AG08395 (cell line): ENCODE measurements at places on chromosomes 7 and 10.

GRCh38 chr10:62651341-62651740 is 153.2 kb upstream of the ADO start:
- peak; percentile 52 for DNase-seq

DNA sequence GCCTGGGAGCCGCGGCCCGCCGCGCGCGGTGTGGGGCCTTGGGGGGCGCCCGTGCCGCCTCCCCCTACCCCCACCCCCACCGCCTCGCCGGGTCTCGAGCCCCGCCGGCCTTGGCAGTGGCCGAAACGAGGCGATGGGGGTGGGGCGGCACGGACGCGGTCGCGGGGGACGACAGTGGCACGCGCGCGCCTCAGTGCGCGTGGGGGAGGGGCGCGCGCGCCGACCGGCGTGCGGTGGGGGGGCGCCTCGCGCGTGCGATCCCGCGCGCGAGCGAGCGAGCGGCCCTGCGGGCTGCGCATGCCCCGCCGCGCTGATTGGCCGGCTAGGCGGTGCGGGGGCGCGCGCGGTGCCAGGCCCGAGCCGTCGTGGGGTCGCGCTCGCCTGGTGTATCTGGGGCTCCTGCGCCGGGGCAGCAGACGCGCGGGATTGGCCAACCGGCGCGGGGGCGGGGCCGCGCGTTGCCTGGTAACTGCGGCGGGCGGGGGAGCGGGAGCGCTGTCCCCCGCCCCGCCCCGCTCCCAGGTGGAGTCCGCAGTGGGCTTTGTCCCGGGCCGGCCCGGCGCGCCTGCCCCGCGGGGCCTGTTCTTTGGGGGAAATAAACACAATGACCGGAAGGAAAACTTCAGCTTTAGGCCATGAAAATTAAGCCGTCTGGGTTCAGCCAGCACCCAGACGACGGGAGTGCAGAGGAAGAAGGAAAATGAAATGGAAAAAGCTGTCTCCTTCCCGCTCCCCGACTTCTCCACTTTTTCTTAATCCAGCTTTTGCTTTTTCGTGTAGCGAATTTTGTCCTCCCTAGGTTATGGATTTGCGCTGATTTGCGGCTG is 873 bp downstream of the GTF2I start:
- DNase-seq = peak; percentile 97

DNA sequence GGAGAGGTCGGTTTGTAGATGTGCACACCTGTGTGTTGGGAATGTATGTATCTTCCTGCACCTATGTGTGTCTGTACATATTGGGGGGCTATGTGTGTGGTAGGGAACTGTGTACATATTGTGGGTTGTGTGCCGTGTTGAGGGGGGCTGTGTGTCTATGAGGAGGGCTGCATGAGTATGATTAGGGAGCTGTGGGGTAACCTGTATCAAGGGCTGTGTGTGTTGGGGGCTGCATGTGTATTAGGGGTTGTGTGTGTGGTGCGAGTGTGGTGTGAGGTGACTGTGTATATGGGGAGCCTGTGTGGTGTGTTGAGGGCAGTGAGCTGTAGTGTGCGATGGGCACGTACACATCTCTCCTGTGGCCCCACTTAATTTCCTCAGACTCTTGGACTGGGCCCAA is 22.2 kb upstream of the PAX2 start:
- no peak for DNase-seq

GRCh38 chr10:129969911-129970464 is 5.9 kb upstream of the EBF3 start:
- no peak for DNase-seq

DNA sequence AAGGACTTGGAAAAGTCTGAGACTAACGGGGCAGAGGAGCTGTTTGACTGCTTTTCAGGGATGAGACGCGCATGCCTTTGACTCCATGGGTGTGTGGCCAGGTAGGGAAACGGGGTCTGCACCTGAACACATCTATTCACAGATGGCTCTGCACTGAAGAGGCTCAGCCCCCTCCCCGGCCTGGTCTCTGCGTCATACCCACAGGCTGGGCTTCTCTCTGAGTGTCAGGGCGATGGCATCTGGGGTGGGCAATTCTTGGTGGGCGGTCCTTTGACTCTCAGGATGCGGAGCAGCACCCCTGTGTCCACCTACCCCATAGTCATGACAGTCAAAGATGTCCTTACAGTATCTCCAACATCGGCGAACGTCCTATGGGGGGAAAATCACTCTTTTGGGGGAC is 23.0 kb downstream of the PFKP start:
- no peak for DNase-seq

GRCh38 chr10:75624638-75625037 is 193.2 kb downstream of the LRMDA start:
- no peak for DNase-seq

DNA sequence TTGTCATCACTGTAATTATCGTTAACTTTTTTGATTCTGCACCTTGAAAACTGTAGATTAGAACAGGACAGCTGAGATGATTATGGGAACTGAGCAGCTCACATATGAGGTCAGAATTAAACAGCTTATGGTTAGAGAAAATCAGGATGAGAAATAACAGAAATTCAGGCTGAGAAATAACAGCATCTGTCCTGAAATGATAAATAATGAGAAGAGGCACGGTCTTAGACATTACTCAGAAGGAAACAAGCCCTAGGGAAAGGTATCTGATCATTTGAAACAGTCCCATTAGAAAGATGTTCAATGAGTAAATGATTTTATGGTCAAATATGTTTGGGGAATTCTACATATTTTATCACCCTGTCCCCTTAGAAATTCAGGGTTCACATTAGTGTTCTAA is 65.6 kb upstream of the PCGF5 start:
- no peak for DNase-seq

- DNase-seq = peak; percentile 5
Observed at GRCh38 chr7:92835851-92836488, 403 bp downstream of the CDK6 start.

GRCh38 chr7:30648744-30649540 is 33.3 kb downstream of the CRHR2 start:
- DNase-seq = no peak

DNA sequence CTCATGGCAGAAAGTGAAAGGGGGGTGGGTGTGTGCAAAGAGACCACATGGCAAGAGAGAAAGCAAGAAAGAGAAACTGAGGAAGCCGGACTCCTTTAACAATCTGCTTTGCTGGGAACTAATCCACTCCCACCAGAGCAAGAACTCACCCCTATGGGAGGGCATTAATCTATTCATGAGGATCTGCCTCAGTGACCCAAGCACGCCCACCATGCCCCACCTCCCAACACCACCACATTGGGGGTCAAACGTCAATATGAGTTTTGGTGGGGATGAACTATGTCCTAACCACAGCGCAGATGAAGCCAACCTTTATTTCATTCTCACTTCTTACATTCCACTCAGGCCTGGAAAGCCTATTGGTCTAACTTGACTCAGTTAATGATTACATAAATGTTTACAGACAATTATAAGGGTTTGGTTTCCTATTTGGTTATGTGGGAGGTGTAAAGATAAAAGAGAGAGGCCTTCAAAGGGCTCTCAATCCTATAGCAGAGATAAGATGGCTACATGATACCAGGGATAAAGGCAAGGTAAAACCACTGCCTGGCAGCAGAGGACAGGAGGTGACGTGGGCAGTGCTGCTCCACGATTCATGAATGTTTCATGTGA is 601.8 kb downstream of the PARD3 start:
- DNase-seq = no peak

DNA sequence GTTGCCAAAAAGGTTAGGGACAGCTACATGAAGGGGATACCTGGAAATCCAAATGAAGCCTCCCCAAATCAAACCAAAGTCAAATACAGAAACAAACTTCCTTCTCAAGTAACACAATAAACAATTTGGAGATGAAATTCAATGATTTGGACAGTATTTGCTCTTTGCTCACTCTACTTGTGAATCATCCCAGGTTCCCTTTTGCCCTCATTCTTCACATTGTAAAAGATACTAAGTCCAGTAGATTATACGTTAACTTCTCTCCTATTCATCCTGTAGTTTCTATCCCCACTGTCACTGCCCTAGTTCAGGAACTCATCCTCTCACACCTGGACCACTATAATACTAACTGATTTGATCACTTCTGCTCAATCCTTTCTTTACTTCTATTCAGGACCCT is 28.3 kb downstream of the FZD1 start:
- DNase-seq = no peak

DNA sequence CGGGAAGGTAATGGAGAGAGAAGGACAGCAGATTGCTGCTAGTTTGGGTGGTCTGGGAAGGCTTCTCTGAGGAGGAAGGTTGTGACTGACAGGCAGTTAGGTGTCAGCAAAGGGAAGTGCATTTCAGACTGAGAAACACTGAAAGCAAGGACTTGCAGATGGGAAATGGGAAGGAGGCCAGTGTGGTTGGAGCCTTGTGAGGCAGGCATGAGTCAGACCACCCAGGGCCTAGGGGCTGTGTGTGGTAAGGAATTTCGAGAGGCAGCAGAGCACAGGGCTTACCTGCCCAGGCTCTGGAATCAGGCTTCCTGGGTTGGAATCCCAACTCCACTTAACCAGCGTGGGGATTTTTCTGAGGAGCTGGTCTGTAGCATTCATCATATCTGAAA is 53.5 kb downstream of the NRF1 start:
- DNase-seq = peak; percentile 86

GRCh38 chr7:41185851-41186250 is 517.0 kb downstream of the INHBA start:
- DNase-seq = no peak

DNA sequence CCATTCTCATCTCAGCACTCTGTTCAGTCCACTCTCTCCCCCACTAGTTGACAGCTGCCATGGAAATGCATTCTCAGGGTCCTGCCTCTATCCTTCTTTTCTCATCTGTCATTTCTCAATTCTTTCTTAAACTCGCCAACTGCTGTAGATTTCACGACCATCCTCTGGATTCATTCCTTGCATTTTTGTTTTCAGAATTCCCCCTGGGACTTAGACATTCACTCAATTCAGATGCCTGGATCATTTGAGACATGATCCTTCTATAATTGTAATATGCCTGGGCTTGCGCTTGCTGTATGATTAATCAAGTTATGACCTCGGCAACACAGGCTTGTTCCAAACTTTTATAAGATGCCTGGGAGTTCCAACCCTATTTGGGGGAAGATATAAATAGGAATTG is 104.5 kb downstream of the RAB11FIP2 start:
- DNase-seq = no peak

DNA sequence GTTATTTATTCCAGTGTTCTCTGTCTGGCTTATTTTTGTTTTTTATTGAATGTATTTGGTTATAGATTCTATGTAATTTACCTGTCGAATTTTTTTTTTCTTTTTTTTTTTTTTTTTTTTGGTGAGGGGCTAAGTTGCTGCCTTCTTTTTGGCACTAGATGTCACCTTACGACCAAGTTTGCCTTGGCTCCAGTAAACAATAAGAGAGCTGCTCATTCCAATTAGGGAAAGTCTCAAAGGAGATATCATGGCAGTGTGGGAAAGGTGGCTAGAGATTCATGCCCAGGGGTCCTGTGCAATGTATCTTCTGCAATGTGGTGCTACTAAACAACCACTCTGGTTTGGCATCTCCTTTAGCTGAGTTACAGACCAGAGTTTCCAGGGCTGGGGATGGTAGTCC is 84.0 kb downstream of the PTPN20 start:
- no peak for DNase-seq

DNA sequence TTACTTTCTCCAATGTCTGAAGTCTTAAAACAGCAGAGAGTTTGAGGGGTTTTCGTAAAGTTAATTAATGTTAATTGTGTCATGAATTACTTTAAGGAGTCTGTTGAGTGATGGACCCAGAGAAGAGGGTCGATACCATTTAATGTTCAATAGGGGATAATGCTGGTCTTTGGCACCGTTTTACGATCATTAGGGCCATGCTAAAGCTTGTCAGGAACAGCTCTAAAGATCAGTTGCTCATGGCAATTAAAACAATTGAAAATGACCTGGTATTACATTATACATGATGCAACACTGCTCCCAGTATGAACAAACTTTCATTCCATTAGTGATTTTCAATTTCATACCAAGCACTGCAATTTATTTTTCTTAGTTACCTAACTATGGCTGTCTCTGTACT is 296.9 kb downstream of the ETV1 start:
- DNase-seq = no peak

DNA sequence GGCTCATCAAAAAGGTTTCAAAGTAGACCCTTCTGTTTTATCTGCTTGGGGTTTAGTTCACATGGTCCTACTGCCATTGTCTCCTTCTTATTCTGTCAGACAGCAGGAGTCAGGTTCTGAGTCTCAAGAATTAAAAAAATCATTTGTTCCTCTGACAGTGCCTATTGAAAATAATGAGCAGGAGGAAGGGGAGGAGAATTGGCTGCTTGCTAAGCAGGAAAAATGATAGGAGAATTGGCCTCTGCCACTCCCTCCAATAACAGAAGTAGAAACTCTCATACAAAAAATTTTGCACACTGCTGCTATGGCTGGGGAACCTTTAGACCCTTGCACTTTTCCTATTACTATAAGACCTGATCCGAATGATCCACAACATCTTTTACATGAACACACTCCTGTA is 35.7 kb downstream of the OR13A1 start:
- DNase-seq = no peak

DNA sequence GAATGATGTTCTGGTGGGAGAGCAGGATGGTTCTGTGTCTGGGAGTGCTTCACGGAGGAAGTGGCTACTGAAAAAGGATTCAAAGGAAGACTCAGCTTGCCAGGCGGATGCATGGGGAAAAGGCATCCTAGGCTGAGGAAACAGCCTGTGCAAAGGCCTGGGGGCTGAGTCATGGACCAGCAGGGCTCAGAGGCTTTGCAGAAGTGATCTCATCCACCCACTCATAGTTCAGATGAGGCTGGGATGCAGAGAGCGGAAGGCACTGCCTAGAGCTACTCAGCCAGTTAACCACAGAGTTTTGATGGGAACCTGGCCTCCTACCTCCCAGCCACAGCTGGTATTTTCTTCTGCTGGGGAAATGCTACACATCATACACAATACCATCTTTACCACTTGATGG is 15.8 kb upstream of the ADAMTS14 start:
- DNase-seq = peak; percentile 95

DNA sequence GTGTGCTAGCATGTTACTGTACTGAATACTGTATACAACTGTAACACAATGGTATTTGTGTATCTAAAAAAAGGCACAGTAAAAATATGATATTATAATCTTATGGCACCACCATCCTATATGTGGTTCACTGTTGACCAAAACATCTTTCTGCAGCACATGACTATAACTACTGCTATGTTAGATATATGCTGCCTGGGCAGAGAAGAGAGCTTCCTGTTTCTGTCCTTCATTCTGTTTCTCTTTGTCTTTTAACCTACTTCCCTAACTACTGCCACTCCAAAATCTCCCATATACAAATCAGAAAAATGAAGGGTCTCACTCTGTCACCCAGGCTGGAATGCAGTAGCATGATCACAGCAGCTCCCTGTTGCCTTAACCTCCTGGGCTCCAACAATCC is 8.8 kb upstream of the FGL2 start:
- no peak for DNase-seq
